ENCODE measurements at places on chromosomes 12 and 14.

DNA sequence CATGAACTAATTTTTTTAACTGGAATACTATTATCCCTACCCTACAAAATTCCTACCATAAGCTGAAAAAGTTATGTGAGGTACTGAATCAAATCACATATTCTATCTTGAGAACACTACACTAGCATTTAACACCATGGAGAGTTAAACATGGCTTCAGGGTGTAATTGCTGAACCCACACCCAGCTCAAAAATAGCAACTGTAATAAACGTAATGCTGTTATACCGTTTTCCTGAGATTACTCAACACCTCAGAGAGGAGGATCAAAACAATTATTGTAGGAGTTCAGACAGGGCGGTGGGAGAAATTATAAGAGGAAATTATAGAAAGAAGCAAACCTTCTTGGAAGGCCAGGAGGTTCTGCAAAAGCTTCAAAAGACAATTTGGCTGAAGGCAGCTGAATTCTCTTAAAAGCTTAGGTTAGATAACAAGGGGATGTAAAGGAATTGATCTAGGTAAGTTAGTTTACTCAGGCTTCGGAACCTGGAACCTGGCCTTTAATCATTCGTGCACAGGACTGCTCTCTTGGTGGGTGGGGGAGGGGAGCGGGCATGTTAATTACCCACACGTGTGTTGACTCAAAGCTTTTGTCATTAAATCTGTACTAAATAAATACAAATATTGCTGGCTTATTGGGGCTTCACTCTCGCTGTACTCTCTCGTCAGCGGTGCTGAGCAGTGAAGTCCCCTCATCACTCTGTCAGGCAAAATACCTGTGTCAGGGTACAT lies 12.1 kb upstream of the IPO8 start:
- no peak for DNase-seq

GRCh38 chr12:73833746-73834145 lies 703.9 kb upstream of the ATXN7L3B start:
- no peak for DNase-seq

GRCh38 chr14:60294411-60295069 lies 45.5 kb downstream of the PPM1A start:
- DNase-seq = peak; percentile 28

DNA sequence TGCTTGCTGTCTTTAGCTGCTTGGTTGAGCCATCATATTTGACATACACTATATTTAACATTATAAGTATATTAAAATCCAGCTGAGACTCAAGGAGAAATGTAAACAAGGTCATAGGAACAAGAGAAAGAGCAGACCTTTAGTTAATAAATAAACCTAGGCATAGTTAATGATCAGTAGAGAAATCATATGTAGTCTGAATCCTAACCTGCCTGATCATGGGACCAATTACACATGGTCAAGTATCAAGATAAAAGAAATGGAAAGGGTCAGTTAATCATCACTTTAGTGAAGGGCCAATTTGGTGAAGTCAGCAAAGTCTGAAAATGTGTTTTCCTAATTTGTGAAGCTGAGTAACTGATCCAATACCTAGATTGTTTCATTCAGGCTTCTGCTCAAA lies 7.5 kb downstream of the RNF212B start:
- DNase-seq = no peak

All from iris pigment epithelial cell (primary cell).